ENCODE measurements at places on chromosomes 7 and 10.

DNA sequence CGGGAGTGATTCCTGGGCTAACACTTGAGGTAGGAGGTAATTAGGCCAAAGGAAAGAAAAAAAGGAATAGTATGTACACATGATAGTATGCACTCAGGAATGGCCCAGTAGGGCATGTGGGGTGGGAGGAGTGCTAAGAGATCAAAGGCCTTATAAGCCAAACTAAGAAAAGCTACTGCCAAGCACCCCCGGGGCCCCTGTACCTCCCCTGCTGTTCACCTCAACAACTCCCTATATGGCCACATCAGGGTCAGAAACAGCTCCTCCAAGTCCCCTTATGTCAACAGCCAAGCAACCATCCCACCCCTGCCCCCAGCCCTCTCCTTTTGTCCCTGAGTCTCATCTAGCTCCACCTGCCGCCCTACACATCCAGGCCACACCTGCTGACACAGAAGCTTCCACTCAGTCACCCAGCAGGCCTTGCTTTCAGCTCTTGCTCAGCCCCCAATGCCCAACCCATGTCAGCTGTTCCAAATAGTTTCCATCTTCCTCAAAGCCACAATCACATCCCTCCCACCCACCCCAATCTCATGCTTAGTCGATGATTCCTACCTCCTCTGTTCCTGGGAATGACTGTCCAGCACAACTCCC is 80.2 kb downstream of the SORBS1 start:
- DNase-seq: no peak

GRCh38 chr10:43574906-43575305 is 490 bp upstream of the ZNF239 start:
- DNase-seq: no peak

DNA sequence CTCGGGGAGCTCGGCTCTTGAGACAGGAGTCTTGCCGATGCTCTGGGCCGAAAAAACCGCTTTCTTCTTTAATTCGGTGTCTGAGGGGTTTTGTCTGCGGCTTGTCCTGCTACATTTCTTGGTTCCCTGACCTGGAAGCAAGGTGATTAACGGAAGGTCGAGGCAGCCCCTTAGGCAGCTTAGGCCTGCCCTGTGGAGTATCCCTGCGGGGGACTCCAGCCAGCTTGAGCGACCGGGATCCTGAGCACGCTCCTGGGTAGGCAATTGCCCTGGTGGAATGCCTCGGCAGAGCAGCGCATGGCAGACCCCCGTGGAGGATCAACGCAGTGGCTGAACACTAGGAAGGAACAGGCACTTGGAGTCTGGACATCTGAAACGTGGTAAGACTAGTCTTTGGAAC is 30.5 kb upstream of the GHITM start:
- DNase-seq: no peak

DNA sequence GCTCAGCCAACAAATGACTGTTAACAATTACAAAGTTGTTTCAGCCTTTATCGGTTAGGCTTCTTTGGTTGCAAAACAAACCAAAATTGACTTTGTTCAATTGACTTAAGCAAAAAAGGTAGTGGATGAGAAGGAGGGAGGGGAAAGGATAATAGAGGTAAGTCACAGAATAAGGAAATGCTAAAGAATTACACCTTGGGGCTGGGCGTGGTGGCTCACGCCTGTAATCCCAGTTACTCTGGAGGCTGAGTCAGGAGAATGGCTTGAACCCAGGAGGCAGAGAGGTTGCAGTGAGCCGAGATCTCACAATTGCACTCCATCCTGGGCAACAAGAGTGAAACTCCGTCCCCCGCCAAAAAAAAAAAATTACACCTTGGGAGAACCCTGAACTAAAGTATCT is 41.4 kb downstream of the AHCYL2 start:
- DNase-seq: no peak

- no peak for DNase-seq
Observed at GRCh38 chr7:4000934-4001333, 681.2 kb upstream of the FOXK1 start.

DNA sequence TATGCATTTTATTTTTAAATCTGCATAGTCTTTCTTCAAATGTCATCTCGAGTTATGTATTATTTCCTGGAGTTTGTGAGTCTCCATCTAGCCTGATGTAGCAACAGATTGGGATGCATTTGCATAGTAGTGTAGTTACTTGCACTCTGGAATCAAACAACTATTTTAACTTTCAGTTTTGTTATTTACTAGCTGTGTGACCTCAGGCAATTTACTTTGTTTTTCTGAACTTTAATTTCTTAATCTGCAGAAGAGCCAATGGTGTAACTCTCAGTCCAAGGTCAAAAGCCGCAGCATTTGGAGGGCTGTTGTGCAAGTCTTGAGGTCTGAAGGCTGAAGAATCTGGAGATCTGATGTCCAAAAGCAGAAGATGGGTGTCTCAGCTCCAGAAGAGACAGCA is 175.8 kb upstream of the SORCS1 start:
- no peak for DNase-seq

DNA sequence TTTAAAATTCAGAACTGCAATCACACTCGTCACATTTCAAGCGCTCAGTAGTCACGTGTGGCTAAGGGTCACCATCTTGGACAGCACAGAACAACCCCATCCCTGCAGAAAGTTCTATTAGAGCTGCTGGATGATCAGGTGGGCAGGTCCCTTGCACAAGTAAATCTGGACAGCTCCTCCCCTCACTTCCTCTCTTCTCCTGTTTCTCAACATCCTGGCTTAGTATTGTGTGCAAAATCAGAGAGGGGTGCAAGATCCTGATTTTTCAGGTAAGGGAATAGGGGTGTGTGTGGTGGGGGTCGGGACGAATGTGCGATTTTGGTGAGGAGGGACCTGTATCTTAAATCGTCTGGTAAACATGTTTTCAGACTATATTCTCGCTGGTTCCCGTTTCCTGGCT is at the start of gene GIMAP4:
TSS of gene GIMAP4 (plus strand) at position 222 of the 400 bp plus-strand sequence. CDS start 2,512 bp downstream, outside the sequence.
- no peak for DNase-seq

DNA sequence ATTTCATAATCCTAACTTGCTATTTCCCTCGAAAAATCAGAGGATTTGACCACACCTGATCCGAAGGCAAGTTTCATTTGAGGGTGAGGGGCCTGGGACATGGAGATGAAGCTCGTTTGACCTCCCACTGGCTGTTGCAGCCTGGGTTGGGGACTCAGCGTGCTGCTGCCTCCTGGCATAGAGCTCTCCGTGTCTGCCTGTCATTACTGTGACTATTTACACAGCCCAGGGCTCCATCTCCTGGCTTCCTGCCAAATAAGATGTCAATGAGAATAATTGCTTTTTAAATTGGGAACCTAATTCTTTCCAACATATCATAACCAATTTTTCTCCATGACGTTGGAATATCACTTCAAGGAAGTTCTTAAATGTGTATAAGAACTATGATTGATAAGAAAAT is 139.3 kb upstream of the COBL start:
- DNase-seq: no peak

GRCh38 chr10:79142522-79143309 is 74.0 kb downstream of the ZMIZ1 start:
- DNase-seq: no peak

GRCh38 chr10:103855852-103856796 is 748 bp upstream of the SH3PXD2A start:
- DNase-seq: no peak

- no peak for DNase-seq
Observed at GRCh38 chr10:132395704-132396493, 1.1 kb upstream of the PWWP2B start.

- DNase-seq: no peak
Observed at GRCh38 chr10:66719483-66719882, 206.4 kb upstream of the LRRTM3 start.

GRCh38 chr10:98414932-98415730 is at the start of gene PYROXD2:
Gene PYROXD2, minus strand, starts transcription at chr10:98415182. Its CDS starts 47 bp downstream, at chr10:98415135.
- peak; percentile 81 for DNase-seq

DNA sequence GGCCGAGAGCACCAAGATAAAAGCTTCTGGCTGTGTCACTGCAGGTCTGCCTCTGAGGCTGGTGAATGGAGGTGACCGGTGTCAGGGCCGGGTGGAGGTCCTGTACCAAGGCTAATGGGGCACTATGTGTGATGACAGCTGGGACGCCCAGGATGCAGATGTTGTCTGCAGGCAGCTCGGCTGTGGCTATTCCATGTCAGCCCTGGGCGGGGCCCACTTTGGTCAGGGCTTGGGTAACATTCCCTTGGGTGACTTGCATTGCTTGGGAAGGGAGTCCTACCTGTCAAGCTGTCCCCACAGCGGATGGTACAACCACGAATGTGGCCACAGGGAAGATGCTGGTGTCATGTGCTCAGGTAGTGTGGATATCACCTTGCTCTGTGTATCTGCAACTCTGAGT is 8.0 kb downstream of the DMBT1 start:
- DNase-seq: no peak

- no peak for DNase-seq
Observed at GRCh38 chr10:13528123-13528874, 515 bp downstream of the BEND7 start.

GRCh38 chr10:37868796-37869195 is 11.4 kb upstream of the ZNF248 start:
- DNase-seq: no peak

- no peak for DNase-seq
Observed at GRCh38 chr10:133350950-133351329, 3.8 kb downstream of the PRAP1 start.

- no peak for DNase-seq
Observed at GRCh38 chr10:60426425-60426824, 36.8 kb upstream of the ANK3 start.

- DNase-seq: no peak
Observed at GRCh38 chr7:115505136-115505535, 525.4 kb downstream of the TFEC start.

GRCh38 chr10:1180836-1181235 is 124.7 kb downstream of the WDR37 start:
- no peak for DNase-seq

GRCh38 chr10:31274310-31274709 is 44.7 kb upstream of the ZEB1 start:
- DNase-seq: no peak

- no peak for DNase-seq
Observed at GRCh38 chr7:25805027-25805687, 346.8 kb upstream of the NFE2L3 start.

- no peak for DNase-seq
Observed at GRCh38 chr7:7517754-7518153, 17.9 kb downstream of the COL28A1 start.

GRCh38 chr7:66335318-66335717 is 130.2 kb downstream of the TPST1 start:
- DNase-seq: no peak

GRCh38 chr10:112393341-112393740 is 19.4 kb downstream of the ACSL5 start:
- DNase-seq: no peak

DNA sequence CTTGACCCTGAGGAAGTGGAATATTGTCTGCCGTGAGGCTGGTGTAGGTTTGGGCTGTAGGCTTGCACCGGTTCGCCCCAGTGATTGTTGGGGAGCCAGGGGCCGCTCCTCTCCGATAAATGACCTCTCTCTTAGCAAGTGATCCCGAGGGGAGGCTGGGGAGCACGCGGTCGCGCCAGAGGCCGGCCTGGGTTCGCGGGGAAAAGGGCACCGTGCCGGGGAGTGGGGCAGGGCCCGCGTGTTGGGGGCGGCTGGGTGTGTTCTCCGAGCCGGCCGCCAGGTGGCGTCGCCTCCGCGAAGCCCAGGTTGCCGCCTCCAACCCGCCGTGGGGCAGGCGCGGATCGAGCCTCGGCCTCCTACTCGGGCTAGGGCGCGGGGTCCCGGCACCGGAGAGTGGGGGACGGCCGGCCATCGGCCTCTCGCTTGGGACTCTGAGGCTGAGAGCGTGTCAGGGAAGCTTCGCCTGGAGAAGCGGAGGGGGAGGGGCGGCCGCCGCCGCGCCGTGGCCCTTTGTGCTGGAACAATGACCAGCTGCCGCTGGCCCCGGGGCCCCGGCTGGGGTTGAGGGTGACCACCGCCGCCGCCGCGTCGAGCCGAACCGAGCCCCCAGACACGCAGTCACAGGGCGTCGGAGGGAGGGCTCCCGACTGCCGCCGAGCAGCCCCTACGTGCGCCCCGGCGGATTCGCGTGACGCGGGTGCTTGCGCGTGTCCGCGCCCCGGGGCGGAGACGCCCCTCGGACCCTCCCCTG is 442 bp upstream of the LZTS2 start:
- DNase-seq: no peak
